ENCODE measurements at places on chromosomes 6 and 20. TPM values are rescaled to one million over a fixed set of nuclear protein-coding genes. Genes with fewer than 3 reads are reported as not detected.

Gene ANGPT4
- total RNA-seq = not detected

Gene GPX5
- total RNA-seq = not detected

Gene OR12D3
- total RNA-seq = not detected

Gene DACT2
- total RNA-seq = not detected

Gene PTPRK
- 36.5 TPM for total RNA-seq

Gene ATP6V1G2
- total RNA-seq = 0.45 TPM

Gene PERP
- 38.0 TPM for total RNA-seq

Gene SPTLC3
- total RNA-seq = 2.0 TPM

Gene PI3
- 0.40 TPM for total RNA-seq

Gene DEFB121
- total RNA-seq = not detected

Gene CUL9
- total RNA-seq = 18.1 TPM

Gene DPPA5
- total RNA-seq = not detected

Gene RNF39
- total RNA-seq = not detected

Gene SLC4A11
- total RNA-seq = 0.82 TPM

Gene THBD
- total RNA-seq = not detected

Gene SLC22A2
- total RNA-seq = not detected

DNA sequence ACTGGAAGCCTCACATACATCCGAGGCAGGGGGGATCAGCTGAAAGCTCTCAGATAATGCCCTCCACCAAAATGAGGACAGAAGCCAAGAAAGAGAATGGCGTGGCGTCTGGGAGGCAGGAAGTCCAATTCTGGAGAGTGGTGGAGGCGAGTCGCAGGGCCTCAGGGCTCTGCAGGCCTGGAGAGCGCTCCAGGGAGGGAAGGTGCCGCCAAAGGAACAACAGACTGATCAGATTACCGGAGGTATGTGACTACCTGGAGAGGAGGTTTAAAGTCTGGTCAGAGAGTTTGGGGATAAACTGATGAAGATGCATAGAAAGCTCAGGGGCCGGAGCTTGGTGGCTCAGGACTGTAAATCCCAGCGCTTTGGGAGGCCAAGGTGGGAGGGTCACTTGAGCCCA lies 11.2 kb upstream of the IP6K3 start:
- no peak for DNase-seq

DNA sequence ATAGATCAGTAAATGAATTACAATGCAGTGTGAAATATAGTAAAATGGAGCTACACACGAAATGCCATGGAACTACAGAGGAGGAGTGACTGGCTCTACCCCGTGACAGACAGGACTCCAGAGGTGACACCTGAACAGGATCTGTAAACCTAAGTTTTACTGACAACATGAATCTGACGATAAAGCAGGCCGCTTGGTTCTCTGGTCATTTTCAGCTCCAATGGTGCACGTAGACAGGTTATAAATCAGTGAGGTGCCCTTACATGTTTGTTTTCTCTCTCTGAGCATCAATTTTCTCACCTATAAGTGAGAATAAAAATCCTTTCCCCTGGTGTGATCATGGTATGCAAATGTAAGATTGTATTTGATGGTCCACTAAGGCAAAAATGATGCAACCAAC lies 301.7 kb upstream of the PLN start:
- DNase-seq = no peak

- no peak for DNase-seq
These were observed 140.2 kb downstream of the CD164 start for GRCh38 chr6:109242029-109242428.

- DNase-seq = no peak
These were observed 29.2 kb downstream of the MDN1 start for GRCh38 chr6:89790403-89790802.

GRCh38 chr20:17794400-17794799 lies 94.6 kb downstream of the BANF2 start:
- DNase-seq = no peak

DNA sequence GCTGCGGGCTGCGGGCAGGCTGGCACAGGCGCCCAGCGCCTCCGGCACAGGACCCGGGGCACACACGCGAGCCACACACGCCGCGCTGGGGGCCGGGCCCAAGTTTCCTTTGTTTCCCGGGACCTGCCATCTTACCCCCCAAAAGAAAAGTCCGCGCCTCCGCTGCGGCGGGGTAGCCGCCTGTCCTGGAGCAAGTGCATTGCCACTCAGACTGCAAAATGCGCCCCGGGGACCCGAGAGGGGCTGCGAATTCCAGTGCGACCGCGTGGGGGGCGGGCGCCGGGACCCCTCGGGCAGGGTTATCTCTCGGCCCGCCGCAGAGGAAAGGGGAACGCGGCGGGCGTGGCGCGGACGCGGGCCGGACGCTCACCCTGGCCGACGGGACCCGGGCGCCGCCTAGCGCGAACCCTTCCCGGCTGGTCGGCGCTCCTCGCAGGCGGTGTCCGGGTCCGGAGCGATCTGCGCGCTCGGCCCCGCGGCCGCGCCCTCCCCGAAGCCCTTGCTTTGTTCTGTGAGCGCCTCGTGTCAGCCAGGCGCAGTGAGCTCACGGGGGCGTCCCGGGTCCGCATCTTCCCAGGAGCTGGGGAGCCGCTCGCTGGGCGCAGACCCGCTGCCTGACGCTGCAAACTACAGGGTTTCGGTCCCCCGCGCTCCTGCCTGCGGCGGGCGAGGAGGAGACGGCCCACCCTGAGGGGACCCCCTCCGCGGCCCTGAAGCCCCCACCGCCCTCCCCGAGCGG lies 639 bp upstream of the CD24 start:
- no peak for DNase-seq

- DNase-seq = no peak
These were observed 196.3 kb downstream of the KHDC1L start for GRCh38 chr6:73028893-73029450.

GRCh38 chr20:46833360-46833759 lies 61.3 kb upstream of the EYA2 start:
- DNase-seq = no peak

GRCh38 chr6:167227984-167228383 lies 63.1 kb upstream of the UNC93A start:
- DNase-seq = no peak

DNA sequence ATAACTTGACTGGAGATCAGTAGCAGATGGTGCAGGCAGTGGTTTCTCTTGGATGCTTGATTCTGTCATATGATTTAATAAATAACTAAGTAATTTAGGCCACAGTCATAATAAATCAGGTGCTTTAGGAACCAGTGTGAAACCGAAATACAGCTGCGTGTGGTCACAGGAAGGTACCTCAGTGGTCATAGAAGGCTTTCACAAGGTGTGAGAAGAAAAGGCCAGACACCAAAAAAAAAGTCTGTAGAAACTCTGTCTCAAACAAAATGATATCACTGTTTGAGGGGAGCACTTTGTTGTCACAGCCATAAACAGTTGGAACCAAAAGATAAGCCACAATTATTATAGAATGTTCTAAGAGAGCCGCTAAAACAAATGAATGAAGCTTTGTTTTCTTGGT lies 56.5 kb downstream of the ARMC2 start:
- DNase-seq = peak; percentile 61

- no peak for DNase-seq
These were observed 43.4 kb downstream of the PLCG1 start for GRCh38 chr20:41180599-41181333.

- no peak for DNase-seq
These were observed 655.7 kb downstream of the EPHA7 start for GRCh38 chr6:92763680-92764079.

DNA sequence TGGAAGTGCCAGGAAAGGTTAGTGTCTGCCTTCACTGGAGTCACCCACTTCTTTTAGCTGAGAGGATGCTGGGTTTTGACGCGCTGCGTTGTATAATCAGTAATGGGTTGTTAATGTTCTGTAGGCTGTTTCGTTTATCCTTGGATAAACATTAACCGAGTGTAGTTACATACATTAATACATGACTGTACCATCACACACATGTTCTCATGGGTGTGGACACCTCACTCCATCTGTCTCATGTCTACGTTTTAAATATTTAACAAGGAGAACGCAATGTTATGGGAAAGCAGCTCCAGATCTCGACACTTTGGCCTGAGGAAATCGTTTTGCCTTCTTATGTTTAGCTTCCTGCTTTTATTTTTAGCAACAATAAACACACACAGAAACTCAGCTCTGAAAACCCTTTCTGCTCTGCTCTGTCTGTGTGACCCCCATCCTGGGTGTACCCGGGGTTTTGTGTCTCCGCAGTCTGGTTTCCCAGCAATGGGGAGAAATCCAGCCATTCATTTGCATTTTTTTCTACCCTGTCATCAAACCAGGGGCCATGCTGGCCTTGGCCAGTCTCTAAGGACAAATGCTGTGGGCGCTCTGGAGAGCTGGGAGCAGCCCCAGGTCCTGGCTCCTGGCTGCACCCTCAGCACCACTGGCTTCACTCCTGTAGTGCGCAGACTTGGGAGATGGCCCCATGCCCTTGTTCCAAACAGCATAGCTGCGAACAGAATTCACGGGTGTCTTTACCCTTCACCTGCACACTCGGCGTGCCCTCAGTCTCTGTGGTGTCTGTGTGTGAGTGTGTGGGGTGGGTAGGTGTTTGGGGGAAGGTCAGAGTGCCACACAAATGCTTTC lies 110.8 kb downstream of the ERMARD start:
- no peak for DNase-seq

GRCh38 chr20:44696315-44696714 lies 18.9 kb upstream of the CCN5 start:
- DNase-seq = no peak

- DNase-seq = no peak
These were observed 280.2 kb downstream of the ESR1 start for GRCh38 chr6:152087701-152088100.

DNA sequence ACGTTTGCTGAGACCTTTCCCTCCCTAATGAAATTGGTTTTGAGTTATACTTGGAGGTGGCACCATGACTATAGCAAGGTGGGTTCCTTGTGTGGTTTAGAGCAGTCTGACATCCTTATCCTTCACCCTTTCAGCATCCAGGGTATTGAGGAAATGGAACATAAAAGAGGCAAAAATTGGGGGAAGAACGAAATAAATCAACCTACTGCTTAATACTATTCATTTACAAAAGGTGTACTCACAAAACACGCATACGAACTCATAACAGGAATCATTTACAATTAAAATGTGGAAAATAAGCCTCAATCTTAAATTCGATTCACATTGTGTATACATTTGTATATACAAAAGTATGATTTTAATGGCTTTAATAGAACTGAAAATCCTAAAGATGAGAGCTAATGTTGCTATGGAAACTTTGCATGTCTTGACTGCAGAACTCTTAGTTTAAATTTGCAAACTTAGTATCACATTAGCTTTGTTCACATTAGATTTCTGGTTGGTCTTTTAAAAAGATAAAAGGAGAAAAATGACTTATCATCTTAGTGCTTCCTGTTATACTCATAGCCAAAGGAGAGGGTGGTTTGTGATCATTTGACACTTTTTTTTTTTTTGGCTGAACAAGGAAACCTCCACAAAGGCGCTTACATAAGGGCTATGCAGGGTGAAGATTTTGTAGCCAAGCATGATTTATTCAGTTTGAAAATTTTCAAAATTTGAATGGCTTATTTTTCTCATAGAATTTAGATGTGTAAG lies 76.1 kb upstream of the ATXN1 start:
- DNase-seq = no peak

DNA sequence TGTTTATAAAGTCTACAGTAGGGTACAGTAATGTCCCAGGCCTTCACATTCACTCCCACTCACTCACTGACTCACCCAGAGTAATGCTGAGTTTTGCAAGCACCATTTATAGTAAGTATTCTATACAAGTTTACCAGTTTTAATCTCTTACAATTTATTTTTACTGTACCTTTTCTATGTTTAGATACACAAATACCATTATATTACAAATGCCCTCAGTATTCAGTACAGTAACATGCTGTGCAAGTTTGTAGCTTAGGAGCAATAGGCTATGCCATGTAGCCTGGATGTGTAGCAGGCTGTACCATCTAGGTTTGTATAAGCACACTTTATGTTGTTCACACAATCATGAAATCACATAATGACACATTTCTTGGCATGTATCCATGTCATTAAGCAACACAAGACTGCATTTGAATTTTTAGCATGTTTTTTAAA lies 673.6 kb downstream of the CD109 start:
- DNase-seq = no peak

DNA sequence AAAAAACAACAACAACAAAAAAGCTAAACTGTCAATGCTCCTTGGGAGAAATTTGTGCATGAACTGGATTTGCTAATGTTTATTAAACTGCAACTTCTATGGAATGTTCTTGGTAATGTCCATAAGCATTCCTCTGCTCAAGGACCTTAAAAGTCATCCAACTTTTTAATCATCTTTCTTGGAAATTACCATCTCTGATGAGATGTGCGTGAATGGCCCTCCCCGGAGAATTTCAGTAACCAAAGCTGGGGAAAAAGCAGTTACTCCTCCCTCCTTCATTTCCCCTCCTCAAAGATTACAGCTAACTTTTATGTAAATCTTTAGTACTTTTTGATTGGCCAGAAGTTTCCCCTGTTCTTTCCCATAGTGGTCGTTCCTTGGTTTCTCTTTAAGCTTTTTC lies 5.2 kb downstream of the TBCC start:
- no peak for DNase-seq

GRCh38 chr20:48837014-48837413 lies 9.2 kb upstream of the PREX1 start:
- no peak for DNase-seq

GRCh38 chr6:13846841-13847240 lies 32.5 kb upstream of the MCUR1 start:
- DNase-seq = no peak

- DNase-seq = no peak
These were observed 23.5 kb downstream of the NOL7 start for GRCh38 chr6:13638626-13639025.

DNA sequence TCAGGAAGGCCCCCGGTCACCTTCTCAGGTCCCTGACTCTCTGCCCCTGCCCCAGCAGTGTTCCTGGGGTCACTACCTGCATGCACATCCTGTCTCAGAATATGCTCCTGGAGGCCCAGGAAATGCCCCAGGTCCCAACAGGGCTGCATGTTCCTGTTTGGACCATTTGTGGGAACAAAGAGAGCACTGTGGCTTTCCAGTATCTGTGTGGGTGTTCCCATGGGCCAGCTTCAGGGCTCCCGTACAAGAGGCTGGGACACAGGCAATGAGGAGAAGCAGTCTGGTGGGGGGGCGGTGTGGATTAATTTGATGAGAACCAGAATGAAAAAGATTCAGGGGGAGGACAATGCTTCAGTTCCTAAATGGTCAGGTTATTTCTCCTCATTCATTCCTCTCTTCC lies 61.5 kb upstream of the GGTLC1 start:
- DNase-seq = no peak

GRCh38 chr6:24249926-24250325 lies 107.9 kb downstream of the DCDC2 start:
- DNase-seq = no peak

- DNase-seq = no peak
These were observed 282.7 kb downstream of the NRN1 start for GRCh38 chr6:5723841-5724691.

- no peak for DNase-seq
These were observed 132.0 kb downstream of the PHACTR3 start for GRCh38 chr20:59736366-59736765.

Measured in SK-MEL-5 (cell line).